ENCODE measurements at places on chromosomes 13 and 19. TPM values are rescaled to one million over a fixed set of nuclear protein-coding genes. Genes with fewer than 3 reads are reported as not detected.

- no peak for DNase-seq
Observed at GRCh38 chr13:98480915-98481877, 95.7 kb downstream of the STK24 start.

GRCh38 chr13:112183532-112184090, 116.7 kb downstream of the SOX1 start:
- no peak for DNase-seq

GRCh38 chr13:113939129-113939943, 34.5 kb downstream of the C13orf46 start:
- no peak for DNase-seq

- no peak for DNase-seq
Observed at GRCh38 chr19:900302-901111, 7.2 kb downstream of the RNU6-9 start.

Gene ERICH6B
- total RNA-seq: not detected

GRCh38 chr19:16032509-16033135, 43.7 kb upstream of the TPM4 start:
- no peak for DNase-seq

Data from renal cortical epithelial cell (primary cell).